Activated T-cell treated with anti-CD3 and anti-CD28 coated beads for 48 hours (primary cell): ENCODE measurements at places on chromosomes 4 and X.

DNA sequence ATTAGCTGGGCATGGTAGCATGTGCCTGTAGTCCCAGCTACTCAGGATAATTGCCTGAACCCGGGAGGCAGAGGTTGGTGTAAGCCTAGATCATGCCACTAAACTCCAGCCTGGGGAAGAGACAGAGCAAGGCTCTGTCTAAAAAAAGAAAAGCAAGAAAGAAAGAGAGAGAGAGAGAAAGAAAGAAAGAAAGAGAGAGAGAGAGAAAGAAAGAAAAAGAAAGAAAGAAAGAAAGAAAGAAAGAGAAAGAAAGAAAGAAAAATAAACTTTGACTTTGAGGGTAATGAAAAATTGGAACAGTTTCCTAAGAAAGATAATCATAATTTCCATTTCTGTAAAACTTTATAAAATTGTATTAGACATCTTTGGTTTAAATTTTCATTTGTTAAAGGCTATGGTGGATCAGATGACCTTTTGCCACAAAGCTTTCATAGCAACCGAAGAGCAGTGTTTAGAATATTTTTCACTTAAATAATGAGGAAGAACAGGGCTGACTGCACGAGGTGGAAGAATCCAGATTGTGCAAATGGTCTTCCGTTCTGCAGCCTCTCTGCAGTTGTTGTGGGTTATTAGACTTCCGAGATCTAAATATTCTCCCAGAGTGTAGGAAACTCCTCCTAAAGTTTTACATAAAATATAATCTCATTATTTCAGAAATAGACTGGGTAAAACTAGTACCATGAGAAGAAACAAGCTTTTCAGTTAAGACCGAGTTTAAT lies 55.9 kb downstream of the RBM47 start:
- no peak for DNase-seq

DNA sequence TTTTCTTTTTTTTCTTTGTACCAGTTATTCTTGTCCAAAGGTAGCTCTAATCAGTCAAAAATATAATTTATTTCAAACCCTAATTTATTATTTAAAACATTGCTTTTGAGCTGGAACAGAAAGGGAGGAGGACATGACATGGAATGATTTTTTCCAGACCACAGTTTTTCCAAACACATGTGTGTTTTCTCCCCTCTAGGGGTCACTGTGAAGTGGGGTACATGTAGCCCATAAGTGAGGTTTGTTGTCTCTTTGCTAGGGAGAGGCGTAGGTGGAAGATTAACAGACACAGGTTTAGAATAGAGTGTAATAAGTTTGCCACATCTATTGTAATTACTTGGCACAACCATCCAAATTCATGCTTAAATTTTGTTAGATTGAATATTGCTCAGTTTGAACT lies 83.0 kb downstream of the TNIP2 start:
- DNase-seq: no peak

GRCh38 chrX:24276015-24276414 lies 37.9 kb downstream of the SUPT20HL2 start:
- DNase-seq: no peak

- no peak for DNase-seq
Measured at GRCh38 chr4:147740176-147740575, 8.3 kb downstream of the ARHGAP10 start.

DNA sequence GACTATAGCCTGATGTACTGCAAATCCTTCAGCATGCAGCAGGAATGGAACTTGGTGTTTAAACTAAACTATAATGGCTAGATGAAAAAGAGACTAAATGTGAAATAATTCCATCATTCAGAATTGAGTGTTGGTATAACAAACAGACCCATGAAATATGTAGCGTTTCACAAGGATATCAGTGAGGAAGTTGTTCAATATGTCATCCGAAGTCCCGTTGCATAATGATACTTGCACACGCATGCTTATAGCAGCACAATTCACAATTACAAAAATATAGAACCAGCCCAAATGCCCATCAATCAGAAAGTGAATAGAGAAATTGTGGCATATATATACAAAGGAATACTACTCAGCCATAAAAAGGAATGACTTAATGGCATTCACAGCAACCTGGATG lies 20.4 kb downstream of the MECP2 start:
- DNase-seq: no peak

- DNase-seq: peak; percentile 20
Measured at GRCh38 chr4:87679449-87680169, 29.5 kb downstream of the DMP1 start.

GRCh38 chr4:27154706-27155105 lies 294.1 kb downstream of the STIM2 start:
- DNase-seq: no peak

GRCh38 chr4:3220476-3221183 lies 28.3 kb upstream of the MSANTD1 start:
- no peak for DNase-seq

GRCh38 chr4:107843391-107843790 lies 18.7 kb downstream of the SGMS2 start:
- DNase-seq: no peak

- DNase-seq: no peak
Measured at GRCh38 chrX:13898083-13898482, 81.2 kb upstream of the GPM6B start.

DNA sequence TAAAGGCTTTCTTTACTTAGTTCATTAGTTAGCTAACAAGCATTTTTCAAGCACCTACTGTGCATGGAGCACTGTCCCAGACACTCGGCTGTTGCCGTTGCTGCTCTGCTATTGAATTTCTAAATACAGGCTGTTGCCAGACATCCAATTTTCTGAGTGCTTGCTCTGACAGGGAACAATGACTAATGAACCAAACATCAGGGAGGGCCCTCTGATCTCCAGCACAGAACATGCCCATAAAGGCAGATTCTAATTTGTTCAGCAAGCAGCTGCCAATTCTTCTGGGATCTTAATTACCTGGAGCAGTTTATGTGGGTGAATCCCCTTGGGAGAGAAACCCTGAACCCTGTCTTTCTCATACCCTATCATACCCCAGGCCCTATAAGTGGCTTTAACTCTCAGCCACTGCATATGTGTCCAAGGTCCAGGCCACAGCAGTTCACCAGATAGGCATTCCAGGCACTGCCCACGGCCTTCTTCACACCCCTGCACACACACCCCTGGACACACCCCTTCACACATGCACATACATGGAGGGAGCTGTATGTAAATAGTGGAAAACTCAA lies 27.9 kb downstream of the TSC22D3 start:
- DNase-seq: no peak

DNA sequence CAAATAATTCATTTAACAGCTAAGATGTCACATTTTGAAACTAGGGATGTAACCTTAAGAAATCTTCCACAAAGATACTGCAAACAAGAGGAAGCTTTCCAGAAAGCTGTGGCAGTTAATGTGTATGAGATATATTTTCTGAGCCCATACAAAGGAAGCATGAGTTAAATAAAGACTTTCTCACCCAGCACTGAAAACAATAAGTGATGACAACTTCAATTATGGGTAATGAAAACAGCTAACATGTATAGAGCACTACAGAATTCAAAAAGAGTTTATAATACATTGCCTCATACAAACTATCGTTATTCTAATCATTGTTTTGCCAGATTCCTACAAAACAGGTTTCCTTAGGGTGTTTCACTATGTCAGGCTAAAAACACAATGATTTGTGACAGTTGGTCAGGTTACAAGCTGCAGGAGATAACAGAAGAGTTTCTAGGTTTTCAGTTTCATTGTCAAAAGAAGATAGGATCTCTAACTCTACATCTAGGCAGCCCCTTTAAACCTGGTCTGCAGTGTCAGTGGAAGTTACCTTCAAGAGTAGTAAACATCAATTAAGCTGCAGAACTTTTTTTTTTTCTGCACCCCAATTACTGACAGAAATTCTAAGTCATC lies 618.1 kb upstream of the ADGRL3 start:
- no peak for DNase-seq

- no peak for DNase-seq
Measured at GRCh38 chrX:101482296-101482695, 3.0 kb upstream of the ARMCX4 start.

- DNase-seq: no peak
Measured at GRCh38 chr4:30828264-30828926, 108.2 kb downstream of the PCDH7 start.

DNA sequence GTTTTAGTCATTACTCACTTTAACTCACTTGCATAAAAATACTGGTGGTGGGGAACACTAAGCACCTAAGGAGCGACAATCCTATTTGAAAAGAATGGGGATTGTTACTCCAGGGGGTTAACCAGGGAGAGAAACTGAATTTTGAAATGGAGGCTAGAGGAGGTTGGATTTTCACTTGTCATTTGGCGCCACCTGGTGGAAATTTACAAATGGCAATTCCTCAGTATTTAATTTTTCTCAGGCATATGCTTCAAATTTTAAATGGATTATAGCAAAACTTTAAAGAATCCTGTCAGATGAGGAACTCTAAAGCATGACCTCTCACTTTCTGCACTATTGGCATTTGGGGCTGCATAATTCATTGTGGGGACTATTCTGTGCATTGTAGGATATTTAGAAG lies 2.7 kb upstream of the GEMIN8 start:
- no peak for DNase-seq

GRCh38 chr4:18480928-18481327 lies 459.4 kb upstream of the LCORL start:
- DNase-seq: no peak

DNA sequence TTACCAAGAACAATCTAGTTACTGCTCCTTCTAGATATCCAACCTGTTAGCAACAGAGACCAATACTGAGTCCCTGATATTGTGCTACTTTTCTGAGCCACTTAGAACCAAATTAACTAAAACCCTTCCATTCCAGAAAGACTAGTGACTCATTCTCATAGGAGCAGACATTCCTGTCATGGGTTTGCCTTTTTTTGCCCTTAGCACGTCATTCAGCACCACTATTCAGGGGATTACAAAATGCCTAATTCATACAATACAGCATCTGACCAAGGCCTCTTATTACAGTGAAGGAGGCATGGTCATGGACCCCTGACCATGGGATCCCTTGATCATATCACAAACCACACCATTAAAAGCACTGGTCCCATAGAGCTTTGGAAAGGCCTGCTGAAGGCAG lies 123.8 kb upstream of the CXCL13 start:
- DNase-seq: no peak

GRCh38 chr4:74105656-74106280 lies 6.8 kb upstream of the CXCL2 start:
- DNase-seq: no peak

DNA sequence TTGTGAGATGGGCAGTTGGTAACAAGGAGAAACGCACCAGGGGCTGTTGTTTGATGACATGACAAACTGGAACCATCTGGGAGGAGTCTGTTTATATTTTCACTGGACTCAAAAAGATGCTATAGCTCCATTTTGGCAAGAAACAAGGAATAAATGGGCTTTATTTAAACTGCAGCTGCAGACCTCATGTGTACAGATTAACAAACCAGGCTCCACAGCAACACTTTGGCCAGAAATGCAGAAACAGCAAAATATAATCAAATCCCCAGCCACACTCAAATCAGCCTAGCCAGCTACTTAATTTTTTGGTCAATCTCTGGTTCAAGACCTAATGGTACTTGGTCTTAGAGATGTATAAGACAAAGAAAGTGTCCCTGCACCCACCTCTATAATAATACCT lies 52.7 kb downstream of the ASB9 start:
- no peak for DNase-seq
